Stimulated activated CD8-positive, alpha-beta memory T cell treated with anti-CD3 and anti-CD28 coated beads, Interleukin-2, amount 100 ng/mL, for 1 hour (primary cell): ENCODE measurements at places on chromosomes 2 and 18.

DNA sequence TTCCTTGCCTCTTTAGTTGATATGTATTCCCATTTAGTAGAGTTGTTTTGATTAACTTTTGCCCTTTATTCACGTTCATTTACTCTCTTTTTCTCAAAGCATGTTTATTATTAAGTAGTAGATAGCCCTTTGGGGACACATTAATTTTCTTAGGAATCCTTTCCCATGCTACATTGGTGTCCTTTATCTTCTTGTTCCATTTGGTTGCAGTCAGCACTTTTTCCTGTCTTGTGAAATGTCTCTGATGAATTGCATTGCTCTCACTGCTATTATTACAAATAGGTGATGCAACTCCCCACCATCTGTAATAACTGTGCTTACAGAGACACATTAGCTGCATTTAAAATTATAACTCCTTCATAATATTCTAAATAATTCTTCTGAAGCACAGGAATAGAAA is 428.5 kb upstream of the CNTNAP5 start:
- DNase-seq = no peak

DNA sequence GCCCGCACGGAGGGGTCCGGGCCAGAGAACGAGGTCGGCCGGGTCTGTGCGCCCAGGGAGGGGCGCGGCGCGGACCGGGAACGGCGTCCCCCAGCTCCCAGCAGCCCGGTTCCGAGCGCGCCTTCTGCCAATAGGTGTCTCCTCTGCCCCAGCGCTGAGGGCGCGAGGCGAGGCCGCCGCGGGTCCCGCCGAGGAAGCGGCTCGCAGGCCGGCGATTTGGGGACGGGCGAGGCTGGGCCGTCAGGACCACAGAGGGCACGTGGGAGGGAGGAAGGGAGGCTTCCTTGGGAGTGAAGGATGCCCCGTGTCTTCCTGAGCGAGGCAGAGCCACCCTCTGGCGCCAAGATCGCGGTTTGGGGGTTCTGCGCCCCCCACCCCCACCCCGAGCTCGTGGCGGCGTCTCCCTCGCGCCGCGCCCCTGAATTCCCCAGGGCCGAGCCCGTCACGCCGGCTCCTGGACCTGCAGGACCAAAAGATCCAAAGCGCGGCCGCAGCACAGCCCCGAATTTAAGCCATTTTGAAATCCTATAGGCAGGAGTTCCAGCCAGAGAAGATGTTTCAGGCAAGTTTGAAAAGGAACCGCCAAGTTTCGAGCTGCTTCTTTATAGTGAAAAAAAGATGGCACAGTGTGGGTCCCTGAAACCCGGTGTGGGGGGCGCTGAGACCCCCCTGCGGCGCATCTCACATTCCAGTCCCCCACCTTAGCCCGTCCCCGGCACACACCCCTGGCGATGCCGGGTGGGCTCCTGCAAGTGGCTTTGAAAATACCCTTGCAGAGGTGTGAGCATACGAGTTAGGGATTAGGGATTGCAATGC is 909 bp downstream of the NFATC1 start:
- DNase-seq = no peak

DNA sequence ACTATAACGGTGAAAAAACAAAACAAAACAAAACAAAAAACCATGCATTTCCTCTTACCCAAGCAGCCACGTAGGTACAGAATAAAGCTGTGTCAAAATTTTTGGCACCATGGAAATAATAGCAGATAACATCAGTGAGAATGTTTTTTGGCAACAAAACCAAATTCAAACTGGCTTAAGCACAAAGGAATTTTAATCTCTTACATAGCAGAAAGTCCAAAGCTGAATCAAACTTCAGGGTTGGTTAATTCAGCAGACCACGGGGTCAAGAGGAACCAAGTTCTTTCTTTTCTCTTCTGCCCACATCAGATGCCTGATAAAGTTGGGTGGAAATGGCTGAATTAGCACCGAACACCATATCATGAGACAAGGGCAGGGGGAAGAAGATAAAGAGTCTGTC is 129.5 kb downstream of the PAX3 start:
- DNase-seq = no peak

DNA sequence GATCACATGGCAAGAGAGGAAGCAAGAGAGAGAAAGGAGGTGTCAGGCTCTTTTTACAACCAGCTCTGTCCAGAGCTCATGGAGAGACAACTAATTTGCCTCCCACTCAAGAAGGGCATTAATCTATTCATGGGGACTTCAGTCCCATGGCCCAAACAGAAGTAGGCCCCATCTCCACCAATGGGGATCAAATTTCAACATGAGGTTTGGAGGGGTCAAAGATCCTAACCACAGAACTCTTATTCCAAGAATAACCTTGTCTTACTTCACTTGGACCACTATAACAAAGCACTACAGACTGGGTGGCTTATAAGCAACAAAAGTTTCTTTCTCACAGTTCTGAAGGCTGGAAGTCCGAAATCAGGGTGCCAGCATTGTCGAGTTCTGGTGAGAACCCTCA is 31.8 kb downstream of the GRB14 start:
- no peak for DNase-seq

DNA sequence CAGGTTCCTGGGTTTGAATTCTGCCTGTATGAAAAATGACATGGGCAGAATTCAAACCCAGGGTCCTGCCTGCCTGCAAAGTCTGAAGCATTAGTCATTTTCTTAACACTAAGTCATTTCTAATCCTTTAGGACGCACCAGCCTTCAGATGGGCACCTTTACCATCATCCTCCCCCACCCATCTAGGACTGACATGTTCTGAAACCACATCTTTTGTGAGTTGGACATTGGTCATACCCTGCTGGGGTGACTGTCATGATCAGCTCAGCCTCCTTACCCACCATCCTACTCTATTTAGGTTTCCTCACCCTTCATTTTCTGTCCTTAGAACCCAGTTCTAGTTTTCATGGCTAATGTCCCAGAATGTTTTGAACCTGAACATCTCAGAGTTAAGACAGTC is 104.9 kb downstream of the TRIB2 start:
- no peak for DNase-seq

DNA sequence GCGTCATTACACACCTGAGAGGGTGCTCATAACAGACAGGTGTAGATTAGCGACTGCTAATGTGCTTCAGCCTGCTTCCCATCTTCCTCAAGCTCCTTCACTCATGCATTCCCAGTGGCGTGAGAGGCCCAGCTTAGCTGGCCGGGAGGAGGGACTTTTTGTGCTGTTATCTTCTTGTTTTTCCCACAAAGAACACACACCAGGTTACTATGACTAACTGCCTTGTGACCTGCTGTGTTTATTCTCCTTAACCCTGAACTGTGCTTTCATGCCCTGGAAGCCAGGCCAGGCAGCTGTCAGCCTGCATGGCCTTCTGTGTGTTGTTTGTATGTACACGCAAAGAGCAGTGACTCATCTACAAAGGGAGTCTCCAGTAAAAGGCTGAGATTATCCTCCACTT is 143.8 kb downstream of the PIEZO2 start:
- DNase-seq = no peak

DNA sequence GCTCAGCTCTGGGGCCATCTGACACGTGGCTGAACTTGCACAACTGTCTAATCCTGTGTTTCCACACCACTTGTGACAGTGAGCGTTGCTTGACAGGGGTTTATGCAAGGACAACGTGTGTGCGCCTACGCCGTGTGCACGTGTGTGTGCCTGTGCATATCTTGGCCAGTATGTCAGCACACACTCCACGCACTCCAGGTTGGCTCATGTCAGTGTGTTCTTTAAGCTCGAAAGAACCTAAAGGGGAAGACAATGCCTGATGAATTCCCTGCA is 85.6 kb upstream of the SALL3 start:
- no peak for DNase-seq

DNA sequence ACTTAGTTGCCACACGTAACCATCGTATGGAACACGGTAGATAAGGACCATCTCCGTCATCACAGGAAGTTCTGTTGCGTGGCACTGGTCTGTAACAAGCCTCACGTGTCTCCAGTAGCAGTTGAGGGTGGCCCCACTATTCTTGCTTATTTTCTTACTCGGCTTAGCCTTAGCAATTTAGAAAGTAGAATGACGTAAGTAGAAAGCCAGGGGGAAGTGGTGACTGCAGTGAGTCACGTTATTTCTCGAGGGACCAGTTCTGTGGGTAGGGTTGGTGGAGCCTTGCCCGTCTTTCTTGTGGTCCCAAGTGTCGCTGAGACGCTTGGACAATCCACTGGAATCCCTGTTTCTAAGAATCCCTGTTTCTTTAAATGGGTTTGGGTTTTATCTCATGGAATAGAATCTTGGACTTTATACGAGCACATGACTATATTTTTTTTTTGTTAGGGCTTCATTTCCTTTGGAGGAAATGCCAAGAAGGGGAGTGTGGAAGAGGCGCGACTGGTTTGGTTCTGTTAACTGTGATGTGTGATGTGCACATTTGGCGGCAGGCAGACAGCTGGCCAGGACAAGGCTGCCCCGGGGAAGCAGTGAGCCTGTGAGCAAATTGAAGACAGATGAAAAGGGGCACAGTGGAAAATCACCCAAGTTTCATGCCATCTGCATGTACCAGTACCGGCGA is 96.2 kb downstream of the CABLES1 start:
- peak; percentile 44 for DNase-seq

GRCh38 chr2:3661149-3661660 is 3.2 kb downstream of the ALLC start:
- no peak for DNase-seq

- DNase-seq = no peak
Observed at GRCh38 chr18:50830544-50830943, 10.7 kb upstream of the MRO start.

DNA sequence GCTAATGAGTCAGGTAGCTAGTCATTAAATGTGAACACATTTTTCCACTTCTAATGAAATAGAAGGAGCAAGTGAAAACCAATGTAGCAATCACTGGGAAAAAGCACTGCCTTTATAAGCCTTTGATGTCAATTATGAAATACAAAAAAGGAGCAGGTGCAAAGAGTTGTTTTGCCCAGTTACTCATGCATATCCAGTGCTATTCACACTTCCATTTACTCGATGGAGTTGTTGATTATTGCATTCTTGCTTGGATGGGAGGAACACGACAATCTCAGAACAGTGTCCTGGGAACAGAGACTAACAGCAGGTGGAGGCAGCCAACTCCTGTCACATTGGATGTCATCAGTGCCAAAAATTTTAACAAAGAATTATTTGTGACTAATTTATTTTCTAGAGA is 372.5 kb downstream of the CBLN2 start:
- no peak for DNase-seq

GRCh38 chr2:222105046-222105445 is 193.8 kb downstream of the PAX3 start:
- no peak for DNase-seq

DNA sequence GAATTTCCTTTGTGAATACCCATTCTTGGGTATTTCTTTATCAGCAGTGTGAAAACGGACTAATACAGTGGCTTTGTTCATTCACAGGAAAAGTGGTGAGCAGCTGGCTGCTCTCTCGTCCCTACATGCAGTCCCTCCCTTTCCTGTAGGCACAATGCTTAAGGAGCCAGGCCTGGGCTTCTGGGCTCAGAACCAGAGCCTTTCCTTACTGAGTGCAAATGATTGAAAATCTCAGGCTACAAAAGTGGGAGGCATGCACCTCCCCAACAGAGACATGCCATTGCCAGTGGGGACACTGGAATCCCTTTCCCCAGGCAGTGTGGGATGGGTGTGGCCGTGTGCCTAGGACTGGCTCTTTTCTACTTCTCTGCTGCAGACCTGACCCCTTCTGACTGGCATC is 61.3 kb downstream of the MCFD2 start:
- no peak for DNase-seq

DNA sequence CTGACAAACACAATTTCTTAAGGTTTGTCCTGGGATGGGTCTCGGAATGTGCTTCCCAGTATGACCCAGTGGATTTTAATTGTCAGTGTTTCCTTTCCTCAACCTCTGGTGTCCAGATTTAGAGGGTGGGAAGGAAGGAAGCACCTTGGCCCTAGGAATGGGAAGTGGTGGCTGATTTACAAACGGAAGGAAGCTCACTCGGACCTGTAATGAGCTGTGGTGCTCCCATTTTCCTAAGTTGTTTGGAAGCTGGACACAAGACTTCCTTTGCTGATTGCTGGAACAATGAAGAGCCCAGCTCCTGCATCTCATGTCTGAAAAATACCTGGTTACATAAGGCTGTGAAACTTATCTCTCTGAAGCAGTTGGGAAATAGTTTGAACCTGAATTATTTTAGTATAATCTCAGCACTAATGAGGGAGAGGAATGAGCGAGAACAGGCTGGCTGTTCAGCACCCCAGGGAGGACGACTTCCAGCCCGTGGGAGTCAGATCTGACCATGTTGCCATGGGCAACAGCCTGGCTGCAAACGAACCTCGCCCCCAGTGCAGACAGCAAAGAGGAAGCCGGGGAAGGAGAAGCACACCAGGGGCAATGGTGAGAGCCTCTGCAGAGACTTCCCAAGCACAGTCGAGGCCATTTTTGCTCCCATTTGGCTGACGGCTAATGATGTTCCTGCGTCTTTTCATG is 74.4 kb upstream of the ASB18 start:
- no peak for DNase-seq

- DNase-seq = no peak
Observed at GRCh38 chr2:108369153-108369552, 8.6 kb upstream of the SULT1C4 start.

GRCh38 chr2:171723716-171724683 is 36.7 kb downstream of the DYNC1I2 start:
- DNase-seq = no peak

GRCh38 chr18:59517446-59518165 is 158.5 kb upstream of the LMAN1 start:
- DNase-seq = no peak

- no peak for DNase-seq
Observed at GRCh38 chr2:236215196-236215595, 47.0 kb upstream of the GBX2 start.

- no peak for DNase-seq
Observed at GRCh38 chr2:201127570-201127969, 11.6 kb downstream of the CFLAR start.

DNA sequence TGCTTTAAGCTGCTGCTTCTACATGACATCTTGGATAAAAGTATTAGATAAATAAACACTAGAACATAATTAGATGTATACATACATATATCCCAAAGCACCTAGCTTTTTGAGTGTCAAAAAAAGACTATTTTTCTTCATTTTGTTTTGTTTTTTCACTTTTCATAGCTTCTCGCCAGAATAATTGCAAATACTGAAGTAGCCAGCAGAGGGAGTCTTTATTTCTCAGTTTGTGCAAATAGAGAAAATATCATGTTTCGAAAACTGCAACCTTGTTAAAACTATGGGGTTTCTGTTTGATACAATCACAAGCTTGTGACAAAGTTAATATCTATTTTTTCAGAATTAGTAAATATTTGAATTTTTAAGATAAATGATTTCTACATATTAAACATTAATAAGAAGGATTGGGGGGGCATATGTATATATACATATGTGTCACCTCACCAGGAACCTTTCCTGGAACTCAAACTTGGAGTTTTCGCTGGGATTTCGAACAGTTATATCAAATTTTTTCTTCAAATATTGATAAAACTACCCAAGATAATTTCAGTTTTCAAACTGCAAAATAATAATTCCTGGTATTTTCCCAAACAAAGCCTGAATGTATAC is 61.0 kb downstream of the GRB14 start:
- no peak for DNase-seq

GRCh38 chr2:163187995-163188655 is 349.6 kb upstream of the KCNH7 start:
- no peak for DNase-seq

GRCh38 chr18:39464006-39464405 is 1898.4 kb upstream of the CELF4 start:
- DNase-seq = no peak
